T-helper 17 cell (primary cell): ENCODE measurements at places on chromosomes 4 and X.
A peak's percentile ranks its signal among the peaks of the same experiment; 100 is the strongest.

DNA sequence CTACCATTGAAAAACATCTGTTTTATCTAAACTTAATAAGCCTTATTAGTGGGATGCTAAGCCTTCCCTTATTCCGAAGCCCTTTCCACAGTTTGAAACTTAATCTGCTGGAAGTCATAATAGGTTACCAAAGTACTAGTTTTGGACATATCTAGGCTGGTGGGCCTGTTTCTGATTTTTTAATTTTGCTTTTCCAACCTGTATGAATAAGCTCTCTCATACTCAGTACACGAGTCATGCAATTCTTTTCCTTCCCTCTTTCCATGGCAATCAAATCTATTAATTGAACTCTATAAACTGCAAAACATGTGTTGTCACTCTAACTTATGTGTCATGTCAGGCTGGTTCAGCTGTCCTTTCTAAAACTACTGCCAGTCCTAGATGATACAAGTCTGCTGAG, 91.0 kb downstream of the AMMECR1 start:
- DNase-seq = no peak

- peak; percentile 10 for DNase-seq
These were observed 1.2 kb downstream of the PNPLA4 start for GRCh38 chrX:7925867-7926472.

DNA sequence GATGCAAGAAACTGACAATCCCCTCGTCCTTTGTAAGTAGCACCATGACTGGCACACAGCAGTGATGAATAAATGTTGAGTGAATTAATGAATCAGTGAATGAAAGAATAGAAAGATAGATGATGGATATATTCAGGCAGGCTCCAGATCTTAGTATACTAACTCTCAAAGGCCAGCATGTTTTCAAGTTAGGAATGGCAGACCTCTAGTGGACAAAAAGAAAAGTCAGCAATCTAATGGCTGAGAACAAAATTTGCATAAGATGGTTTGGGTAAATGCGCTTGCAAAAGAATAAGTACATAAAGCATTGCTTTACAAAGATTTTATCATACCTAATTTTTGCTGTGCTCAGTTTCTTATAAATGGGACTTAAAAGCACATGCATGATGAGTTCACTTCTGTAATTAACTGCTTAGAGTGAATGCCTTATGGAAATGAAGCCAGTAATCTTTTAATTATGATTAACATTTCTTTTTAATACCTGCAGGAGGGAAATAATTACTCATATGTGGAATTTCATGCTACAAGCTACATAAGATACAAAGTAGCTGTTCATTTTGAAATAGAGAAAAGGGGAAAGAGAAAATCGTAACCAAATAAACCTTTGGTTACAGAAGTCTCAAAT, 126.9 kb upstream of the GPRIN3 start:
- no peak for DNase-seq

DNA sequence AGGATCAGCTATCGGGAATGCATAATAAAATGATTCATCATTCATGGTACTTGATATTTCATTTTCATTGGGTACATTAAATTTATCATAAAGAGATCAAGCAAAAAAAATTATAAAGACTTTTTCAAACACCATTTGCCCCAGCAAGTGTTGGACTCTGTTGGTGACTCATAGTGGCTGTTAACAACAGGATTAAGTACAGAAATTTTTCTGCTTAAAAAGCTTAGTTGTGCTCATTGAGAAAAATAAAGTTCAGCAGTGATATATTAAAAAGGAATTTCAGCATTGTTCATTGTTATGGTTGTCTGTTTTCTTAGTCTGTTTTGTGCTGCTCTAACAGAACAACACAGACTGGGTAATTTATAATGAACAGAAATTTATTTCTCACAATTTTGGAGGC, 86.2 kb upstream of the PCDH10 start:
- DNase-seq = no peak

DNA sequence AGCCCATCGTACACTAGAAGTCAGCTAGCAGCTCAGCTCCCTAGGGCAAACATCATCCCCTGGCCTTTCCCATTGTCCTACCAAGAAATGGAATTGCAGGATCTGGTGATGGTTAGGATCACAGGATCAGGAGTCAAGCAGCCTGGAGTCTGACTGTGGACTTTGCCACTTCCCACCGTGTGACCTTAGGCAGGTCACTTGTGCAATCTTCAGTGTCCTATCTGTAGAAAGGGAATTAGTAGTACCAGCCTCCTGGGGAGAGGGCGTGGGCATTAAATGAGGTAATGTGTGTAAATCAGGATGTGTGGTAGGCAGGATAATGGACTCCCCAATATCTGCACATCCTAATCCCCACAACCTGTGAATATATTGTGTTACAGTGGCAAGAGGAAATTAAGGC, 38.6 kb upstream of the APLN start:
- DNase-seq = no peak
